ENCODE measurements at places on chromosomes 12 and 14.

DNA sequence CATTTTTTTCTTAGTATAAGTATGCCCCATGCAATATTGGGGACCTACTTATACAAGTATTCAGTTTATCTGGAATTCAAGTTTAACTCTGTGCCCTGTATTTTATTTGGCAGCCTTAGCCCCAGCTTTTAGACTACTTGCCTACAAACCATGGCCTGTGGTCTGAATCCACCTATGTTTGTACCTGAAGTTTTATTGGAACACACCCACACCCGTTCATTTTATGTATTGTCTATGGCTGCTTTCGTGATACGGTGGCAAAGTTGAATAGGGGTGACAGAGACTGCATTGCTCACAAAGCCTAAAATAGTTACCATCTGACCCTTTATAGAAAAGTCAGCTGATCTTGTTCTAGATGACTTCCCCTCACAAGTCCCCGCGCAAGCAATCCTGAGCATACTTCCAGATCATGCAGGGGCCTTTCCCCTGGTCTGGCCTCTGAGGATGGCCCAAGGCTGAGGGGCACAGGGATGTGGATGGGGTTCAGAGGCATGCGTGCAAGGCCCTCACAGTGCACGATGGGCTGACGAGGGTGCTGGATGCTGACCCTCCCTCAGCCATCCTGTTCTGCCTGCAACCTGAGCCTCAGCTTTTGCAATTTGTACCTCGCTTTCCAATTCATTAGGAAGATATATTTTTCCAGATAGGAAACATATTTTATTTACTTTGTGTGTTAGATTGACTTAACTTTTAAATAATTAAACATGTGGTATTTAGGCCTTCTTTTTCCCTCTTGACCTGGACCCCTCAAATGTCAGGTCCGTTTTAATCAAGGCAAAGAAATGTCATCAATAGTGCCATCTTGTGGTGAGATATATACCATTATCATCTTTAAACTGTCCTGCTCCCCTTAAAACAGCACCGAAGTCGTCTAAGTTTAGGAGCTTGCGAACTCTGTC lies 527.3 kb upstream of the CCDC196 start:
- peak; percentile 8 for DNase-seq

DNA sequence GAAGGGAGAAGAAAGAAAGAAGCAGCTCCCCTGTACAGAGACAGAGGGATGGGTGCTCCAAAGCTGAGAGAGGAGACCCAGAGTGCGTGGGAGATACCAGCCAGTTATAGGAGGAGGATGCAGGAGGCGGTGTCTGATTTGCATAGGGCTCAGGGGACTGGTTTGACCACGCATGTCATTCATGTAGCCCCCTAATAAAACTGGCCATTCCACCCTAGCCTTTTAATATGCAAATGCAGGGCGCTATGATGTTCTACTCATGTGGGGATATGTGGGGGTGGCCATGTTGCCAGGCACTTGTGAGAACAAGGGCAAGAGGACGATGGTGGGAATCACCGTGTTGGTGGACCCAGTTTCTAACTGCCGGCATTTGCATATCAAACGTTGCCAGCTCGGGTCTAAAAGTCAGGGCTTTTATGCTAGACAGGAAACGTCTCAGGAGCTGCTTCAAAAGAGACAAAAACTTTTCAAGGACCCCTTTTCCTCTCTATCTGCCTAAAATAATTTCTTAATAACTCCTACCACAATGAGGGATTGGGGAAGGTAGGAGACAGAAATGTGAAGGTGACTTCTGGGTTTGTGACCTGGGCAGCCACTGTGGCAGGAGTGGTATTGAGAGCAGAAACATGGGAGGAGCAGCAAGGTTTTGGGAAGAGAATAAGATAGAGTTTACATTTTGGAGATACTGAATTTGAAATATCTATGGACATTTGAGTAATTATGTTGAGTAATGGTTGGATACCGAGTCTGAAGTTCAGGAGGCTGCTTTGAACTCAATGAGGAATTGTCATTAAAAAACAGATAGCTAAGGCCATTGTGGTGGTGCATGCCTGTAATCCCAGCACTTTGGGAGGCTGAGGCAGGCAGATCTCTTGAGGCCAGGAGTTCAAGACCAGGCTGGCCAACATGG lies 2.2 kb upstream of the ATXN3 start:
- DNase-seq = peak; percentile 55

DNA sequence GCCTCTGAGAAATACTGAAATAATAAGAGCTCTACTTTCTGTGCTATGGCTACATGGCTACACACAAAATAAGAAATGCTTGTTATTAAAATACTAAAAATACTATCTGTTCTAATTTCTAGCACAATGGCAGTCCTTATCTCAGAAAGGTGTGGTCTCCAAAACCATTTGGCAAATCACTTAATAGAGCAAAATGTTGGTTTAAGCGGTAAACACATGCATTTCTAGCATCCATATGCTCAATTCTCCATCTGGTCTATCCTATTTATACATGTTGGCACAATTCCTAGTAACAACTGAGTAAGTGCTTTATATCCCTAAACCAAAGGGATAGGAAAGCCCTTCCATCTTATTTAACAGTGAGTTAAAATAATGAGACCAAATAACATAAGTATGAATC lies 107.0 kb downstream of the PAPLN start:
- DNase-seq = no peak

- DNase-seq = peak; percentile 38
These were observed 9.0 kb downstream of the TMBIM6 start for GRCh38 chr12:49750027-49750995.

DNA sequence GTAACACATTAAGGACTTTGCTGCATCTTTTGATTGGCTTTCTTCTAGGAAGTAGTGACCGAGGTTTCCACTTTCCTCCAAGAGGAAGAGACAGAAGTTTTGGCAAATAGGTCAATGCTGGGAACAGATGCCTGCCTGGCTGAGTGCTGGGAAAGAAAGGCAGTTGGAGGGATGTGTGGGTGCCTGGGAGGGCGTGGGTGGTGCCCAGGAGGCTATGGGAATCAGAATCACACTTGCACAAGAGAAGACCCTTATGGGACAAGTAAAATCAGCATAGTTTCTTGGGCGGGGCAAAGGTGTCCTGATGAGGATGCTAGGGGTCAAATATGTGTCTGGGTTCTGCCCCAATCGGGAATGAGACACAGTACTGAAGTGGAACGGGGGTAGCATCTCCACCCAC lies 906 bp upstream of the ACADS start:
- no peak for DNase-seq

- no peak for DNase-seq
These were observed 310.2 kb downstream of the APAF1 start for GRCh38 chr12:98955284-98955683.

DNA sequence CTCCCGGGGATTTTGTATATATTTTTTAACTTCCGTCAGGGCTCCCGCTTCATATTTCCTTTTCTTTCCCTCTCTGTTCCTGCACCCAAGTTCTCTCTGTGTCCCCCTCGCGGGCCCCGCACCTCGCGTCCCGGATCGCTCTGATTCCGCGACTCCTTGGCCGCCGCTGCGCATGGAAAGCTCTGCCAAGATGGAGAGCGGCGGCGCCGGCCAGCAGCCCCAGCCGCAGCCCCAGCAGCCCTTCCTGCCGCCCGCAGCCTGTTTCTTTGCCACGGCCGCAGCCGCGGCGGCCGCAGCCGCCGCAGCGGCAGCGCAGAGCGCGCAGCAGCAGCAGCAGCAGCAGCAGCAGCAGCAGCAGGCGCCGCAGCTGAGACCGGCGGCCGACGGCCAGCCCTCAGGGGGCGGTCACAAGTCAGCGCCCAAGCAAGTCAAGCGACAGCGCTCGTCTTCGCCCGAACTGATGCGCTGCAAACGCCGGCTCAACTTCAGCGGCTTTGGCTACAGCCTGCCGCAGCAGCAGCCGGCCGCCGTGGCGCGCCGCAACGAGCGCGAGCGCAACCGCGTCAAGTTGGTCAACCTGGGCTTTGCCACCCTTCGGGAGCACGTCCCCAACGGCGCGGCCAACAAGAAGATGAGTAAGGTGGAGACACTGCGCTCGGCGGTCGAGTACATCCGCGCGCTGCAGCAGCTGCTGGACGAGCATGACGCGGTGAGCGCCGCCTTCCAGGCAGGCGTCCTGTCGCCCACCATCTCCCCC lies 777 bp downstream of the ASCL1 start:
- no peak for DNase-seq

DNA sequence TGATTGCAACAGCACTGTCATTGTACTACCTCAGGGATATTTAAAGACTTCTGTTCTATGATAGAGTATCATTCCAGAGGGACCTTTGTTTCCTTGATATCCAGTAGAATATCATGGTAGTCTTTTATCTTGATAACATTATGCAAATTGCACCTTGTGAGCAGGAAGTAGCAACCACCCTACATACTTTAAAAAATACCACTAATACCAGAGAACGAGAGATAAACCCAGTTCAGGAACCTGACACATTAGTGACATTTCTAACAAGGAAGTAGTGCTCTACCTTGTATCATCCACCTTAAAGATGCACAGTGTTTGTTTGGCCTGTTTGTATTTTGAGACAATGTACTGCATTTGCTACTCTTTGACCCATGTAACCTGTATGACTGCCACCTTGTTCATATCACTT lies 8.8 kb upstream of the MAP4K5 start:
- no peak for DNase-seq

DNA sequence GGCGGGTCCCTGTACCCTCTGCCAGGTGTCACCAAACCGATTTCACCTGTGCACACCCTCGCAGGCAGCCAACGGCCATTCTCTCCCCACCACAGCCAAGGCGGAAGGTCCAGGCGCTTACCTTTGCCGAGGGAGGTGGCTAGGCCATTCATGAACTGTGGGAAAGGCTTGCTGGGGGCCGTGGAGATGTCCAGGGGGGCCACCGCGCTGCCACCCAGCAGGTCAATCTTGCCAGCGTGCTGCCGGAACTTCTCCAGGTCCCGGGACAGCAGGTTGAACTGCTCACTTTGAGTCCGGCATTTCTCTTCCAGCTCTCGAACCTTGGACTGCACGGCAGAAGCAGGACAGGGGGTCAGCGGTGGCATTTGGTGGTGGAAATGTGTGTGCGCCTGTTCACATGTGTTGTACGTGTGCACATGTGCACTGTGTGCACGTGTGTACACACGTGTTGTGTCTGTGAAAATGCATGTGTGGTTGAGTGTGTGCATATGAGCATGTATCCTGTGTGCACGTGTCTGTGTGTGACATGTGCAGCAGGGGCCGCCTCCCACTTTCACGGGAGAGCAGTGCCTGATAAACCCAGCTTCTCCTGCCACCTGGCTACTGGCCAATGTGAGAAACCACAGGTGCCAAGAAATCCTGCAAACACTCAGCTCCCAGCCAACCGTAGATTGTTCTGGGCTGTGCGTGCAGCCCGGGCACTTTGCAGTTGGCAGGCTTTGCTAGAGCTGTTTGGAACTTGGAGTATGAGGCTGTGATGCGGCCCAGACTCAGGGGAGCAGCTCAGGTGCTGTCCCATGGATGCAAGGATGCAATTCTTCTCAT lies 118.9 kb downstream of the PIWIL1 start:
- no peak for DNase-seq

- DNase-seq = no peak
These were observed 26.3 kb downstream of the LDHB start for GRCh38 chr12:21631367-21631766.

DNA sequence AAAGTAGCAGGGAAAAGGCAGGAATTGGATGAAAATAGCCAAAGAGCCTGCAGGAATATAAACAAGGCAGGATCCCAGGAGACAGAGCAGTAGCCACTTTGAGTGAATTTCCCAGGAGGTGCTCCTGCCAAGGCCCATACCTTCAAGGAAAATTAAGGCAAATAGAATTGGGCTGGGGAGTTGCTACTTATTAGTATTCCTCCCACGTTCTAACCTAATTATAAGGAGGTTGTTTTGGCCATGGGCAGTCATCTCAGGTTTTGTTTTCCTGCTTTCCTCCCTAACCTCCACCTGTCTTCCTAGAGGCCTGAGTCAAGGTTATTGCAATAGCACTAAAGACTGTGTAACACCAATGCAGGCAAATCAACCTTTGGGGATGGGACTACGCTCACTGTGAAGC lies 73.1 kb downstream of the DAD1 start:
- DNase-seq = no peak

- DNase-seq = peak; percentile 29
These were observed 643 bp downstream of the ZFC3H1 start for GRCh38 chr12:71662849-71663560.

DNA sequence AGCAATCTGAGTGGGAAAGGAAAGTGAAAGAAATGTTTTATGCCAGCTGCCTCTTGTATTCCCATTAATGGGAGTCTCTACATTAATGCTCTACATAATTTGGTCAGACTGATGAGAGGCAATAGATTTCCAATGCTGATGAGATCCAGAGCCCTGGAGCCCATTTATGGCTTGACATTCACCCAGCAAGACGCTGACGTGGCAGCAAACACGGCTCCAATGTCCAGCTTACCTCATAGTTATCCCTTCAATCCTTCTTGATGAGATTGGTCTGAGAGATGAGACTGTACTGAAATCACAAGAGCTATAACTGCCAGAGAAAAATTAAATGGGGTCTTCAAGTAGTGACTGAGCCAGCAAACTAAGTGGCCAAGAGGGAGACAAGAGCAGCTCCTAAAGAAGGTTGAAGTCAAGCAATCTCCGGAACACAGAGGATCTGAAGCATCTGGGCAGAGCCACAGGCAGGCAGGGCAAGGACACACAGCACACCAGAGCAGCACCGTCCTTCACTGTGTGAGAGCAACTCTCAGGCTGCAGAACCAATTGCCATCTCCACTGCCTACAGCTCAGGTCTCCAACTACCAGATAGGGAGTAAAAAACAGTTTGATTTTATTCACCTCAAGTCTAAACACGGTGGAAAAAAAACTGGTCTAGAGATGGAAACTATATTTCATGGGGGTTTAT lies 7.3 kb upstream of the MYO1A start:
- DNase-seq = no peak

DNA sequence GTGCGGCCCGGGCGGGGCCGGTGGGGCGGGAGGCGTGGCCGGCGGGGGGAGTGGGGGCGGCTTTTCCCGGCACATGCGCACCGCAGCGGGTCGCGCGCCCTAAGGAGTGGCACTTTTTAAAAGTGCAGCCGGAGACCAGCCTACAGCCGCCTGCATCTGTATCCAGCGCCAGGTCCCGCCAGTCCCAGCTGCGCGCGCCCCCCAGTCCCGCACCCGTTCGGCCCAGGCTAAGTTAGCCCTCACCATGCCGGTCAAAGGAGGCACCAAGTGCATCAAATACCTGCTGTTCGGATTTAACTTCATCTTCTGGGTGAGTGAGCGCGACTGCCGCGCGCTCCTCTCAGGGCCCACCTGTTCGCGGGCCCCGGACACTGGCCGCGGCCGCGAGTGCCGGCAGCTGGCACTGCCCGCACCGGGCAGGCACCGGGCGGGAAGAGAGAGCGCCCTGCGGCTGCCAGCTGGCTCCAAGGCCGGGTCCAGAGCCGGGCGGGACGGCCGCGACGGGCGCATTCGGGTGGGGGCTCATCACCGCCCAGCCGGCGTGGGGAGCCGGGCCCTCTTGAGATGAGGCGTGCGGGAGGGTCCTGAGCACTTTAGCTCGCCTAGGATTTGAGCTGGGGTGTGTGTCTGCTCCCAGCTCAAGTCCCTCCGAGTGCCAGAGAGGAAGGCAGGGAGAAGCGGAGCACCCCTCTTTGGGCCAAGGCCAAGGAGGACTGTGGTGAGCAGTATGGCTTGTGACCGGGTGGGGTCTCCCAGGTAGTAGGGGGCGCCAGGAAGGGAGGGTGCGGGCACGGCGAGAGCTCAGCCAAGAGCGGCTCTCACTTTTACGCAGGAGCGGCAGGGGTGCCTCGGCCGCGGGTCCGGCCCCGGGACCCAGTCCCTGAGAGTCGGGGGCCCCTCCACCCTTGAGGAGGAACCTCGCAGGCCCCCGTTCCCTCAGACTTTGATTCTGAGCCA lies at the start of gene CD9:
CD9 (plus strand) TSS at position 145 of the 957 bp plus-strand sequence; CDS start at position 245, 100 bp downstream.
- no peak for DNase-seq

- no peak for DNase-seq
These were observed 161.9 kb downstream of the CAPZA3 start for GRCh38 chr12:18899678-18900317.

GRCh38 chr12:92854344-92854743 lies 74.8 kb downstream of the EEA1 start:
- no peak for DNase-seq
